Stimulated activated CD4-positive, alpha-beta T cell treated with anti-CD3 and anti-CD28 coated beads, Interleukin-1b, Interleukin-23, amount 100 ng/mL, for 48 hours (primary cell): ENCODE measurements at places on chromosomes 1 and 21.
A peak's percentile ranks its signal among the peaks of the same experiment; 100 is the strongest.

DNA sequence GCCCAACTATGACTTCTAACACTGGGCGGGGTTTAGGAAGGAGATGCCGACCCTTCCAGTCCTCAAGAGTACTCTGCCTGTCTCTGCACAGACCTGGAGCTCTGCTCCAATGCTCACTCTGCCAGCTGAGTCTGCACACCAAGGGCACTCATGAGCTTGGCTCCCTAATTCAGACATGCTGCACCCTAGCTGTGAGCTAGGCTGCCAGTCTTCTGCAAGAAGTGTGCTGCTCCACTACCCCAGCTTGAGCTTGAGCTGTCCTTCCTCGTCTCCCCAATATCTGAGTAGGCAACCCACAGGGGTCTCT lies 13.2 kb downstream of the TP53BP2 start:
- peak; percentile 30 for DNase-seq

GRCh38 chr1:90919190-90919719 lies 102.6 kb downstream of the ZNF644 start:
- DNase-seq = no peak

GRCh38 chr1:202046227-202046626 lies 35.8 kb downstream of the ELF3 start:
- DNase-seq = no peak

DNA sequence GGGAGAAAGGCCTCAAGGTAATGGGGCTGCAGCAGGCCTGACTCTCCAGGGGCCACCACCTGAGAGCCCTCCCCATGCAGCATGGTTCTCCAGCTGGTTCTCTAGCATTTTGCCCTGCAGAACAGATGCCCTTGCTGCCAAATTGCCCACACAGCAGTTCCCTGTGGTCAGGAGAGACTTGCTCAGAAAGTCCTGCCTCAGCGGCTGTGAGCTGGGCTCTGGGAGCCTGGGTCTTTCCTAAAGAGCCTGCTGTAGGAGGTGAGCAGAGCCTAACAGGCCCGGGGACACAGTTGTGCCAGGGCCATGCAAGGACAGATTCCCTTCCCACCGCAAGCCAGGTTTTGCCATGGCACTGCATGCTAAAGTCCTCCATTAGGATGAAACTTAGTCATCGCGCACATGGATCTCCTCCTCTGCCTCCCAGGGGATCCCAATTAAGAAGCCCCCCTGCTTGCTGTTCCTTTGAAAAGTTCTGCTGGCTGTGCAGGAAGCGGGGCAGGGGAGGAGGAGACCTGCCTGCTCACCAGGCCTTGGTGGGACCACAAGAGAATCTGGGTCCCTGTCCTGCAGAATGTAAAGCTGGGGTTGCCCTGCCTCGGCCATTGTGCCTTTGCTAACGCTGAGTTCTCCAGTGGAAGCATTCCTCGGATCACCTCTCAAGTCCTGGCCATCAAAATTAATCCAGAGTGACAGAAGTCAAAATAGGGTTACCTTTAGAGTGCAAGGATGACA lies 21.4 kb downstream of the TEX35 start:
- DNase-seq = no peak
